ENCODE measurements at places on chromosomes 4 and X. TPM values are rescaled to one million over a fixed set of nuclear protein-coding genes. Genes with fewer than 3 reads are reported as not detected.

Gene FAM9C
- total RNA-seq = not detected

Gene CENPVL1
- total RNA-seq = not detected

DNA sequence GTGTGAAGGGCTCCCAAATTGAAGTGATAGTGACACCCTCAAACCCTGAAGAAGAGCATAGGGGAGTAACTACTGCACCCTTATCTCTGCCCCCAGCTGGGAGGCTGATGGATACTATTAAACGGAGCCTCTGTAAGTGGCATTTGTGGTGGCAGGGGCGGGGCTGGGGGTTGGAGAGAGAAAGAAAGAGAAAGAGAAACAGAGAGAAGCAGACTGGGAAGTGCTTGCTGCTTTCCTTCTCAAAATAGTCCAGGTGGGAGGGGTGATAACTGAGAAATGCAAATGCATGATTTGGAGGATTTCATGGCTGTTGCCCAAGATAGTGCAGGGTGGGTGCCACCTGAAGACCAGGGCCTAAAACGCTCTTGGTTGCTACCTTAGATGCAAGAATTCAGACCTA, 253.5 kb upstream of the GATB start:
- DNase-seq = no peak

Gene MAGT1
- total RNA-seq = 26.1 TPM

DNA sequence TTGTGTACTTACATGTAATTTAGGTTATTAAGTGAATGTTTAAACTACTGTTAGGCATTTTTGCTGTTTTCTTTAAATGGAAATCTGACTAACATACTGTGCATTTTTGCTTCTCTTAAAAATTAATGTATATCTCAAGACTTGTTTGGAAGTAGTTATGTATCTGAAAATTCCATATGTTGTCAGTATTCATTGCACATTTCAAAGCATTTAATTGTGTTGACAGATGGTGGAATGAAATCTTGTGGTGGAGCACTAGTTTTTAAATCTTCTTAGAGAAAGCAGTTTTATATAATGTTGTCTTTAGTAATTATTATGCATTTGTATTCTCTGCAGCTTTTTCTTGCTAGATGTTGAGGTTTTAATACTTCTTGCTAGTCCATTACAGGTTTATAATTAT, 71.5 kb upstream of the MSANTD1 start:
- no peak for DNase-seq

GRCh38 chrX:9670136-9670814, 95.4 kb downstream of the GPR143 start:
- DNase-seq = no peak

DNA sequence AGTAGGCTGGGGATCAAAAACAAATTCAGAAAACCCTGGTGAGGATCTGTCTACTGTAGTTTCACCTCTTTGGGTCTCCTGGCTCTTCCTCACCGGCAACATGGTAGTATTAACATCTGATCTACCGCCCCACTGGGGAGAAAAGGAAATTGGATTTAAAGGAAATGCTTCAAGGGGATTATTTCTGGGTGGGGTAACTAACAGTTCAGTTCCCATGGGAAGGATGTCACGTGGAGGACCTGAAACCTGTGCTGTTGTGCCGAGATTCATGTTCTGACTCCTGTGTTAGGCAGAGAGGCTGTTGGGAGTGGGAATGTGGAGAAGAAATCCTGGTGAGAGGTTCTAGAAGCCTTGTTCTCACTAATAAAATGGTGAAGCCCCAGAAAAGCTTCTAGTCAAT, 254.4 kb downstream of the BCOR start:
- DNase-seq = no peak

DNA sequence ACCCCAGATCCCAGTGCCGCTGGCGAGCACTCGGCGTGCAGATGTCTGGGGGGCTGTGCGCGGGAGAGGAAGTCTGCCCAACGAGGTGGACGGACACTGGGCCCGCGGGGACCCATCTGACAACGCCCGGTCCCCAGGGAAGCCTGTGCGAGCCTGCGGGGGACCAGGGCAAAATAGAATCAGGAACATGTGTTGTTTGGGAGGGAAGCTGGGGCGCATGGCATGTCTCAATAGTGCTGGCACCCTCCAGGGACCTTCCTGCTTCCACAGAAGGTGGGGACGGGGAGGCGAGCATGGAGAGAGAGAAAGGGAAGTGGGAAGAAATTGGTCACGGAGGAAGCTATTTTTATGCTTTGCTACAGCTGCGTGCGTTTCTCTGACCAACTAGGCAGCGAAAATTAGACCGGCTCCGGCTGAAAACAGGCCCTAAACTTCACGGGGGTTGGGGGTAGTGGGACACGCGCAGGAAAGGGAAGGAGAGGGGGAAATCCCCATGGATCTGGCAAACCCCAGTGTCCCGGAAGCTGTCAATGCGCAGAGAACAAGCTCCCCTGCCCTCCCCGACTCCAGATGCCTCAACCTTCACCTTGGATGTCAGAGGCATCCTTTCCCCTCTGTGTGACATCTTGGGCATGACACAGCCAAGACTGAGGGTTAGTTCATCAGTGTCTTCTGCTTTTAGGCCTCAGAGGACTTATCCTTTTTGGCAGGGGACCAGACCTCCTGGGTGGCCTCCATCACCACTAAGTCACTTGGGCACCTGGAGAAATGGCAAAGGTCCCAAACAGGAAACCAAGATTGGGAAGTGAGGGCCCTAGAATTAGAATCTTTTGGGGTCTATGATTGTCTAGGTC, 169.8 kb upstream of the BCOR start:
- peak; percentile 28 for DNase-seq

DNA sequence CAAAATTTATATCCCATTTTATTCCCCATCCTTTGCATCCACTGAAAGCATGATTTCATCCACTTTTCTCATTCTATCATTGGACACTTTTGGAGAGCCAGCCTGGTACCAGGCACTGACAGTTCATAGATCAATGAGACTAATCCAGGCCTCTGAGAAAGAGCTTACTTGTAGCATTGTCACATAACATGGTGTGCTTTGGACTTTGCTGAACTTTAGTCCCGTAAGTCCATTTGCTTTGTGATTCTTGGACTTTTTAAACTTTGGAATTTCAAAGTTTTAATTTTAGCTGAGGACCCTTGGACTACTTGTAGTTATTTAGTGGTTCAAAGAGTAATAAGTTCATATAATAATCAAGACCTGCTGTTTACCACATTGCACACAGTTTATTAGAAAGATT, 11.5 kb downstream of the LIAS start:
- DNase-seq = no peak

GRCh38 chr4:54090804-54091623, 8.9 kb upstream of the GSX2 start:
- peak; percentile 42 for DNase-seq

Data from psoas muscle (tissue), 8 donors.